ENCODE measurements at places on chromosomes 12 and 14.

DNA sequence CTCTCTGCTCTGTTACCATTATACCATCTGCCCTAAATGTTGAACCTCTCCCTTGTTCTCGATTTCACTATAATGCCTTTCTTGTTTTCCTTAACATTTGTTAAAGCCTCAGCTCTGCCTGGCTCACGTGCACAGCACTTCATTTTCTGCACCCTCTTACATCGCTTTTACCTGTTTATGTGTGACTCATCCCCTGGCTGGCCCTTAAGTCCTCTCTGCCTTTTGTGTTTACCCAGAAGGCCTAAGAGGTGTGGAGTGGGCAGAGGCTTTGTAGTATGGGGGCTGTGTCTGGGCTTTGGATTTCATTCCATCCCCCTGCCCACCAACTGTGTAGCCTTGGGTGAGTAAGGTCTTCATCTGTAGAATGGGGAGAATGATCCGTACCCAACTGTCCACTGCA lies 36.5 kb downstream of the UBE3B start:
- no peak for DNase-seq

- DNase-seq = no peak
Observed at GRCh38 chr14:100980823-100981222, 77.3 kb upstream of the RTL1 start.

GRCh38 chr12:52053536-52054209 lies 2.4 kb downstream of the NR4A1 start:
- no peak for DNase-seq

DNA sequence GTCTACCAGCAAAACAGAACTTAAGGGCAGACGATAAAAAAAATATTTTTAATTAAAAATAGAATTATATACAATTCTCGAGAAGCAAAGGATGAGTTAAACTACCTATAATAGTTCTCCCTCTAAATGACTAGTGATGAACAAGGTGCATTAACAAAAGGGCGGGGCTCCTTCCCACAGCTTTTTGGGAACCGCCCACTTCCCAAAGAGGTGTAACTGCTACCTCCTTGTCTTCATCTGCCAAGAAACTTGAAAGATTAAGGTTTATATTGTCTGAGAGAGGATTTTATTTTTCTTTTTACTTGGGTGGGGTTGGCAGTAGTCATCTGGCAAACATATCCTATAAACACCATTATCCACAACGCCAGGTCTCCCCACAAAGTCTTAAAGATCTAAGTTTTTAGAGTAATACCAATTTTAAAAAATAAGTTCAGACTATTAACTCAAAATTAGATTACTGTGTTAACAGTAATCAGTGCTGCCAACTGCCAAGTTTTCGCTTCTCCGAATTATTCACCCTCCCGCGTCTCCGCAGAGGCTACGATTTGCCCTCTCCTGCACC lies 938 bp downstream of the RALGAPA1 start:
- DNase-seq = peak; percentile 4

All from dermis microvascular lymphatic vessel endothelial cell (primary cell).